M059J (cell line): ENCODE measurements at places on chromosomes 13 and 19.

DNA sequence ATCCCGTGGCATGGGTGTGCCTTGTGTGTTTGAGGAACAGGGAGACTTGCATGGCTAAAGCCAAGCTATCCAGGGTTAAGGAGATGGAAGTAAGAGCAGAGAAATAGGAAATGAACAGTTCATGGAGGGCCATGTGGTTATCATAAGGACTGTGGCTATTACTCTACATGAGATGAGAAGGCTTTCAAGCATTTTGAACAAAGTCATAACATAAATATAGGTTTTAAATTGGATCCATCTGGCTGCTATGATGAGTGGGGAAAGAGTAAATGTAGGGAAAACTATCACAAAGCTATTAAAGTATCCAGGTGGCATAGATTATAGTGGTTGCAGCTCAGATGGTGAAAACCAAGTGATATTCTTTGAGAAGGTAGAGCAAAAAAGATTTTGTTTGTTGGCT lies 184.1 kb downstream of the PCDH17 start:
- DNase-seq: no peak

DNA sequence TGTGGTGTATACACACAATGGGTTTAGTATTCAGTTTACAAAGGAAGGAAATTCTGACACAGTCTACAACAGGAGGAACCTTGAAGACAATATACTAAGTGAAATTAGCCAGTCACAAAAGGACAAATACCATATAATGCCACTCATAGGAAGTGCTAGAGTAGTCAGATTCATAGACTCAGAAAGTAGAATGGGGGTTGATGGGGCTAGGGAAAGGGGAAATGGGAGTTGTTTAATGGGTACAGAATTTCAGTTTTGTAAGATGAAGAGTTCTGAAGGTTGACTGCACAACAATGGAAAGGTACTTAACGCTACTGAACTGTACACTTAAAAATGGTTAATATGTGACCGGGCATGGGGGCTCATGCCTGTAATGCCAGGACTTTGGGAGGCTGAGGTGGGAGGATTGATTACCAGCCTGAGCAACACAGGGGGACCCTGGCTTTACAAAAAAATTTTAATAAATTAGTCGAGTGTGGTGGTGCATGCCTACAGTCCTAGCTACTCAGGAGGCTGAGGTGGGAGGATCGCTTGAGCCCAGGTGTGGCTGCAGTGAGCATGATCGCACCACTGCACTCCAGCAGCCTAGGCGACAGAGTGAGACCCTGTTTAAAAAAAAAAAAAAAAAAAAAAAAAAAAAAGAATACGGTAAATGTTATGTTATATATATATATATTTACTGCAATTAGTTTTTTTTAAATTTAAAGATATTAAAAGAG lies 45.0 kb downstream of the SLC15A1 start:
- DNase-seq: no peak

- no peak for DNase-seq
Observed at GRCh38 chr13:31967155-31967554, 64.4 kb upstream of the FRY start.

DNA sequence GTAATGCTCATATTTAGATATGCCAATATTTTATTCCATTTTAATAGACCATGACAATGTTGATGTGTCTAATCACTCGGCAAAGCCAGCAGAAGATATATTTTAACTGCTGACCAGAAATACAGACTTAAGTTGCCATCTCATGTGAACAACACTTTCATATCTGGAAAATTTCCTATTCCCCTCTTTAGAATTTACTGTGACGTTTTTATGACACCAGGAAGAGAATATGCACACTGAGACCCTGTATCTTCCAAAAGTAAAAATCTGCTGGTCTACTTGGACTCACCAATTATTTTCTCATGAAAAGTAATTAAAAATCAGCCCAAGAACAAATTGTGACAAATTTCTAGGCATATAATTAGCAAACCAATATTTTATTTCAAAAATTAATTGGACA lies 2.1 kb downstream of the PROSER1 start:
- no peak for DNase-seq

DNA sequence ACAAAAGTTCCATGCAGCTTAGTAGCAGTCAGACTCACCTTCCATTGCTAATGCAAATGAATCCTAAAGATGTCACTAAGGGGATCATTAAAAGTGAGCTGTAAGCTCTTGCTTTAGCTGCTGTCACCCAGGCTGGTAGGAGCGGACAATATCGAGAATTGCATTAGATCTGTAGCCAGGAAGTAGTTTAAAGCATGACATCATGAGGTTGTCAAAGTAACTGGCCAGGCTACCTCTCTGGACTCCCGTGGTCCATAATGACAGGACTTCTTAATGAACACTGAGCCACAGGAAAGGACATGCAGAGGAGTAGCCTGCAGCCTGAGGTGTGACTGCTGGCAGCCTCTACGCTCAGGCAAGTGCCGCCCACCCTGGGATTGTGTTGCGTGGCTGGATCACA lies 522.3 kb upstream of the NBEA start:
- DNase-seq: no peak

- DNase-seq: peak; percentile 55
Observed at GRCh38 chr13:47901441-47901840, 99.6 kb downstream of the SUCLA2 start.

GRCh38 chr13:21668732-21669275 lies 2.1 kb upstream of the FGF9 start:
- no peak for DNase-seq

DNA sequence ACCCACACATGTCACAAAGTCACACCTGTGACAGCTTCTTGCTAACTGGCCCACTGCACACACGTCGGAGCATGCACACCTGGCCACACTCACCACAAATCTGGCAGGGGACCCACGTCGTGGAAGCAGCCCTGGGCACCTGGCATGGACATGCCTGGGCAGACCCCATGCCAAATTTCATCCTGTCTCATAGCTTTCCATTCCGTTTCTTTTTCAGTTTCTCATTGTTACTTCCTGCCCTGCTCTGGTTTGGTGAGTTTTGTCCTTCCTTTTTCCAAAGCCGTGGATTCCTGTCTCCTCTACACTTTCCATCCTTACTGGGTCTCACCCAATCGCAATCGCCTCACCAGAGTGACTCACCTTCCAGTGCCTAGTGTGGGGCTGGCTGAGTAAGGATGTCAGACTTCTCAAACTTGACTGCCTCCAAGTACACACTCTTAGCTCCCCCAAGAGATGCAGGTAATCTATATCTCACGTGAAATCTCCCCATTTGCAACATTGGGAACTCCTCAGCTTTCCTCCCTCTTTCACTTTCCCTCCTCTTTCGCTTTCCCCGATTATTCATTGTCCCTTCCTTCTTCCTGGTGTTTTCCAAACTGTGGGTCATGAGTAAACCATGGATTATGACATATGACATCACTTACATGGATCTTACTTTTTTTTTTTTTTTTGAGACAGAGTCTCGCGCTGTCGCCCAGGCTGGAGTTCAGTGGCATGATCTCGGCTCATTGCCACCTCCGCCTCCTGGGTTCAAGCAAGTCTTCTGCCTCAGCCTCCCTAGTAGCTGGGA lies 1.6 kb upstream of the BBC3 start:
- peak; percentile 86 for DNase-seq

DNA sequence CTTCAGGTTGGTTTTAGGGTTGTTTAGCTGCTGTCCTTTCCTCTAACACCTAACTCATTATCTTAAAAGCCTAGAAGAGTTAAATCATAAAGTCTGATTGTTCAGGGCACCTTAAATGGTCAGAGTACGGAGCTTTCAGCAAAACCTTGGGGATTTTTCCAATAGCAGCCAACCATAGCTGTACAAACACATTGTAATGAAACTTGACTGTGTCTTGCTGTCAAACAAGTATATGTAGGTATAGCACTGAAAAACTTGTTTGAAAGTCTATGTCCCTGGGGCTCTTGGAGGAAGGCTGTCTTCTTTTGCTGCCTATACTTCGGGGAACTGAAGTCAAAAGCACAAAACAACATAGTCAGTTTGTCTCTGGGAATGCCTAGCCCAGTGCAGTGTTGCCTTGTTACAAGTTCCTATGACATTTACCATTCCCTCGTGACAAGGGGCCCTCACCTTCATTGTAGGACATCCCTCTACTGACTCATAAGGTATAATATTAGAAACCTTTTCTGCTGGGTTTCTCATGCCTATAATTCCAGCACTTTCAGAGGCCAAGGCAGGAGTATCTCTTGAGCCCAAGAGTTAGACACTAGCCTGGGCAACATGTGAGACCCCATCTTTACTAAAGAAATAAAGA lies 474.5 kb upstream of the NBEA start:
- DNase-seq: no peak

GRCh38 chr13:107202371-107203023 lies 634.6 kb upstream of the ARGLU1 start:
- DNase-seq: no peak

- peak; percentile 80 for DNase-seq
Observed at GRCh38 chr19:34265221-34265650, 10.9 kb downstream of the GARRE1 start.

GRCh38 chr13:74274916-74275315 lies 140.7 kb upstream of the KLF12 start:
- no peak for DNase-seq
